Activated CD8-positive, alpha-beta memory T cell treated with anti-CD3 and anti-CD28 coated beads for 4 hours (primary cell): ENCODE measurements at places on chromosomes 4 and X.

GRCh38 chr4:56130606-56131155 lies 181.9 kb downstream of the CEP135 start:
- DNase-seq: no peak

DNA sequence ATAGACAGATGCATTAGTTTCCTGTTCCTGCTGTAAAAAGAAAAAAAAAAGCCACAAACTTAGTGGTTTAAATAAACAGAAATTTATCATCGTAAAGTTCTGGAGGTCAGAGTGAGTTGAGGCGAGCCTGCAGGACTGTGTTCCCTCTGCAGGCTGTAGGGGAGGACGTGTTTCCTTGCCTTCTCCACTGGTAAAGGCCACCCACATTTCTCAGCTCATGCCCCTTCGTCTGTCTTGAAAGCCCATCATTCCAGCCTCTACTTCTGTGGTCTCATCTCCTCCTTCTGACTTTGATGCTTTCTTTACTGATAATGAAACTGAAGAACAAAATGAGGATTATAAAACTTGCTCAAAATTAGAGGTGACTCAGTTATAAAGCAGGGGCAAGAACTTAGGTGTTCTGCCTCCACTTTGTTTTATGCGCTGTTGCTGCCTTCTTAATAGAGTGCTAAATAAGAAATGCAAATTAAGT lies 143.0 kb downstream of the STIM2 start:
- DNase-seq: no peak

- DNase-seq: no peak
Measured at GRCh38 chr4:114725066-114725465, 126.5 kb downstream of the UGT8 start.

DNA sequence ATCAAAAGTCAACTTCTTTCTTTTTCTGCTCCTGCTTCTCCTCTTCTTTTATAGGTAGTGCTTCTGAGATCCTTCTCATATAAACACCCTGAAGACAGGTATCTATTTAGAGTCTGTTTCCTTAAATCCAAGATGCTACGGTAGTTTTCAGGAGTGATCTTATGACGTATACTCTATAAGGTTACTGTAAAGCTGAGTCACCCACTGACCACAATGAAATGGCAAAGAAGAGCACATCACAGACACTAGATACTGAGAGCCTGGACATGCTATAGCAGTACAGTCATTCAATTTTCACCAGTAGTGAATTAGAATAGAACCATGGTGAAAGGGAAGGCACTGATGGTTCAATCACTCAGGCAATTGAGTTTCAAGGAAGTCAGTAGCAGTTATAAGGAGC lies 412.5 kb downstream of the ADAM29 start:
- DNase-seq: no peak

DNA sequence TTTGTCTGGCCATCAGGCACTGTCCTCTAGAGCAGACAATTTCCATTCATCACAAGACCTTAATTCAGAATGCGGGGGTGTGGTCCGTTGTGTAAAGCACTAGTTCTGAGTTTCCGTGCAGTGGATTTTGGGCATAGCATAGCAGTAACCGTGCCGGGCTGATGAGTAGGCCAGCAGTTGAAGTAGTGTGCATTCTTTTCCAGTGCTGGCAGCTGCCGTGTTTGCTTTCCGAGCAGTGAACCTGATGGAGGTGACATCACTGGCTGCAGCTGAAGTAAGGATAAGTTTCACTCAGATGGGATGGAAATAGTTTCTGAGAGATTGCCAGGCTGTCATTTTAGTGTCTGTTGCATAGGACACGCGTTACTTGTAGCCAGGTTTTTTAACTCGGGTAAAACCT lies 107.0 kb upstream of the STIM2 start:
- no peak for DNase-seq

DNA sequence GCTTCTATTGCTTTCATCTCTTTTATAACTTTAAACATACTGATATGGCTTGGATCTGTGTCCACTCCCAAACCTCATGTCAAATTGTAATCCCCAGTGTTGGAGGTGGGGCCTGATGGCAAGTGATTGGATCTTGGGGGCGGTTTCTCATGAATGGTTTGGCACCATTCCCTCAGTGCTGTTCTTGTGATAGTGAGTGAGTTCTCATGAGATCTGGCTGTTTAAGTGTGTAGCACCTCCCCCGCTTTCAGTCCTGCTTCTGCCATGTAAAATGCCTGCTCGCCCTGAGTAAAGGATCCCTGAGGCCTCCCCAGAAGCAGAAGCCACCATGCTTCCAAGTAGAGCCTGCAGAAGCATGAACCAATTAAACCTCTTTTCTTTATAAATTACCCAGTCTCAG lies 17.7 kb downstream of the MND1 start:
- no peak for DNase-seq

- no peak for DNase-seq
Measured at GRCh38 chr4:71293705-71294104, 45.1 kb upstream of the SLC4A4 start.

GRCh38 chr4:2333356-2333841 lies 71.5 kb upstream of the MXD4 start:
- DNase-seq: no peak

DNA sequence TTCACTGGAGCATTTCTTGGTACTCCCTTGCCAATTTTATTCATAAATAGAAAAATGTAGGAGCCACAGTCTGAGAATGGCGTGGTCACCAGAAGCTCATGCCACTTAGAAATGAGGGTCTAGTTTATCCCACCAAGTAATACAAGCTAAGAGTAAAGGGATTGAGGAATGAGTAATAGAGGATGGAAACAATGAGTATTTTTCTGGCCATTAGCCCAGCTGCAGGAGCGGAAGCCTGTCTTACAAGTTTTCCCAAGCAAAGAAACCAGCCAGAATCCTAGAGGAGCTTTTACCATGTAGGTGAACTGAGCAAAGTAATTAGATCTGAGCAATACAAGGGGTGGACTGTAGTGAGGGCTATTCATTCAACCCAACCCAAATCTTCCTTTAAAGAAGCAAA lies 160.7 kb upstream of the NPY2R start:
- no peak for DNase-seq

GRCh38 chr4:161256172-161256571 lies 907.6 kb downstream of the FSTL5 start:
- no peak for DNase-seq

GRCh38 chr4:28948501-28948900 lies 1771.7 kb upstream of the PCDH7 start:
- DNase-seq: no peak

DNA sequence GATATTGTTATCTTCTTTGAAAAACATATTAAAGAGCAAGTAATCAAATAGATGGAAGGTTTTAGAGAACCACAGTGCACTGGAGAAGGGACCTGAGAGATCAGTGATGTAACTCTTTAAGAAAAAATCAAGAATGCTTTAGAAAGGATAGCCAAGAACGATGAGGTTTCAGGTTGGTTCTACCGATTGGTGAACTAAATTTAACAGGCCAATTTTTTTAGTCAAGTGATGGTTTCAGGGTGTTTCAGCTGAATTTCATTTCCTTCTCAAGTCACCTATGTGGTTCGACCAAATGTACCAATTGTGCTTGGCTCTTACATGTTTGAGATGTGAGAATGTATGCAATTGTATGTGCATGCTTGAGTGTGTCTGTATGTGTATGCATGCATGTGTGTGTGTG lies 26.5 kb downstream of the HS3ST1 start:
- DNase-seq: no peak

DNA sequence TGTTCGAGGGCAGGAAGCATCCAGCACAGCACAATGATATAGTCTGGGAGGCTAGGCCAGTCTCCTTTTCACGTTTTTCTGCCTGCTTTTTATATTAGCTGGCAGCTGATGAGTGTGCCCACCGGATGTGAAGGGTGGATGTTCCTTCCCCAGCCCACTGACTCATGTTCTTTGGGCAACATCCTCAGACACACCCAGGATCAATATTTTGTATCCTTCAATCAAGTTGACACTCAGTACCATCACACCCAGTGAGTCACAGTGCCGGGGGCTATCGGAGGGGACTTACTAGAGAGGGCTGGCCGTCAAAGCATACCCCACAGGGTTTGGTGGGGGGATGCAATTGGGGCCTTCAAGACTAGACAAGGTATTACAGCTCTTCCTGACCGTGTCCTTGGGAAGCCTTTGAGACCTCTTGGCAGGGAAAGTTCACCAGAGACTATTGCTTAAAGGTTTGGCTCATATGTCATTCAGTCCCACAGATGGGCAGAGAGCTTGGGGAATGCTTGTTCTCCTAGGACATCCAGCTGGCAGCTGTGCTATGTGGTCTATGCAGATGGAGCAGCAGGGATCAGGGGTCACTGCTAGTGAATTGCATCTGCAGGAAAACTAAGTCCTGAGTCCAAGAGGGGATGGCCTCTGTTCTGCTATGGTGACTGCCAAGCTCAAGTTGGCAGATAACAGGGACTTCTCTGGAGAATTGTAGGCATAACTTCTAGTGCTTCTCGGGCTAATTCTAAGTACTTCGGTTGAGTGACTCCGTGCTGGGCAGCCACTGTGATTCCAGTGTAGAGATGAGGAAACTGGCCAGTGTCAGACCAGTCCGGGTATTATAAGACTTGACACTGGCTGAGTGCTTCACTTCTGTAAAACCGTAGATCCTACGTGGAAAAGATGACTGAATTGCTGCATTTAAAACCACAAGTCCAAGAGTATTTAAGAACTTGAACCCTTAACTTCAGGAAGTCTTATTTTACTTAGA lies 12.9 kb upstream of the WDR1 start:
- DNase-seq: no peak

- no peak for DNase-seq
Measured at GRCh38 chr4:151359576-151359975, 34.2 kb upstream of the SH3D19 start.

GRCh38 chrX:68820476-68821110 lies 8.2 kb upstream of the EFNB1 start:
- no peak for DNase-seq

DNA sequence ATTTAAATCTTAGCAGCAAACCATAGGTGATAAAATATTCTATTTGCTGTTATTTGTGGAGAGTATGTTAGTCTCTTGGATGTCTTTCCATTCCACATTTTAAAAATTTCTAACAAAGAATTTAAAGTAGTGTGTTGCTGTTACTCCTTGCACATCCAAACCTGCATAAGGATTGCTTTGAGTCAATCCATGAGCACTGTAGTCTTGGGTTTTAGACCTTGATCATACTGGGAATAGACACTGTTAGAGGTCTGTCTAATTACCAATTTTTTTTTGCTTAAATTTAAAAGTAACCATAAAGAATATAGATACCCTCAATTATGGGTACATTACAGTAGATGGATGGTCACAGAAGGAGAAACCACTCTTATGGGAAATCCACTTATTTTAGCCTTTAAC lies 1.5 kb downstream of the AFP start:
- no peak for DNase-seq

DNA sequence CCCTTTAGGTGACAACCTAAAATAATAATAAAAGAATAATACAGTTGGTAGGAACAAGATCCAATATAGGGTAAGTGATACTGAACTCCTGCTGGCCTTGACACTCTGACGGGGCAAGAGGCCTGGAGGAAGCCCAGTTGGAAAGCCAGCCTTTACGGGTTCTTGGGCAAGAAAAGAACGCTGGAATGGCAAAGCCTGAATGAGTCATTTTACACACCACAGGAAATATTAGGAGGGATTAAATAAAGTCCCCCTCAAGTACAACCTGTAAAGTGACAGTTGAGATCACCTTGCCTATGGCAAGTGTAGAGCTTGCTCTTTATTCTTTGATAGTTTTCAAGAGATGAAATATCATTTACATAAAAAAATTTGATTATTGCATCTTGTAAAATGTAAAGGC lies 244.5 kb upstream of the TLL1 start:
- no peak for DNase-seq

GRCh38 chr4:122456231-122457116 lies at the start of gene IL2:
Gene IL2, minus strand, starts transcription at chr4:122456725. Its CDS starts 285 bp downstream, at chr4:122456440.
- DNase-seq: no peak

GRCh38 chrX:9316096-9316495 lies 148.8 kb upstream of the TBL1X start:
- no peak for DNase-seq

DNA sequence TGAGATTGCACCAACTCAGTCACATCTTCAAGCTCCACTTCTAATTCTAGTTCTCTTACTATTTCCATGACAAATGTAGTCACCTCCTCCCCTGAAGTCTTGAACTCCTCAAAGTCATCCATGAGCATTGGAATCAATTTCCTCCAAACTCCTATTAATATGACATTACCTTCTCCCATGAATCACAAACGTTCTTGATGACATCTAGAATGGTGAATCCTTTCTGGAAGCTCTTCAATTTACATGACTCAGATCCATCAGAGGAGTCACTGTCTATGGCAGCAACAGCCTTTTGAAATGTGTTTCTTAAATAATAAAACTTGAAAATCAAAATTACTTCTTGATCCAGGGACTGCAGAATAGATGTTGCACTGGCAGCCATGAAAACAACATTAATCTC lies 34.5 kb downstream of the GALNTL6 start:
- DNase-seq: no peak

- DNase-seq: no peak
Measured at GRCh38 chrX:132482632-132483031, 6.2 kb downstream of the MBNL3 start.

DNA sequence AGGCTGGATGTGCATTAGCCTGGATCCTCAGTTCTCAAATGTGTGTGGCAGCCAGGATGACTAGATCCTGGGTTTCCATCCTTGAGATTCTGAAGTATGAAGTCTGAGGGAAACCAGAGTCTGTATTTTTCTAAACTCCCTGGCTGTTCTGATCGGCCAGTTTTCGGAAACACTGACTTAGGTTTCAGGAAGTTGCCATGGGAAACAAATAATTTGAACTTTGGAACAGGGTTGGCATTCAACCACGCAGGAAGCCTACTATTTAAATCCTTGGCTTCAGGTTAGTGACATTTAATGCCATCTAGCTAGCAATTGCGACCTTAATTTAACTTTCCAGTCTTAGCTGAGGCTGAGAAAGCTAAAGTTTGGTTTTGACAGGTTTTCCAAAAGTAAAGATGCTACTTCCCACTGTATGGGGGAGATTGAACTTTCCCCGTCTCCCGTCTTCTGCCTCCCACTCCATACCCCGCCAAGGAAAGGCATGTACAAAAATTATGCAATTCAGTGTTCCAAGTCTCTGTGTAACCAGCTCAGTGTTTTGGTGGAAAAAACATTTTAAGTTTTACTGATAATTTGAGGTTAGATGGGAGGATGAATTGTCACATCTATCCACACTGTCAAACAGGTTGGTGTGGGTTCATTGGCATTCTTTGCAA lies 67.6 kb downstream of the PDGFRA start:
- no peak for DNase-seq

DNA sequence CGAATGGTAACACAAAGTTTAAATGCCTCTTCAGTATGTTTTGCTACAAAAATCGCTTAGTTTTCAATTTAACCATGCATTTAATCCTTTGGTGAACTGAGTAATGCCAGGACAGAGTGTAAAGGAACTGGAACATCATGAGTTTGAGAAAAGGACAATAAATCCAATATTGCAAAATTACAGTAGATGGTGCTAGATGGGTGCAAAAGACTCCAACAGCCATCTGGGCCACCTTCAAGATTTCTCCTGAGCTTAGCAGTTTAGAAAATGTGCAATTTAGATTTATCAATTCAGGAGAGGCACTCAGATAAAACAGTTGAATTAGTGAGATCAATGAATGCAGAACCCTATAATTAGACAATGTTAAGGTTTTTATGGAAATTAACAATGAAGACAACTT lies 33.2 kb upstream of the MID1IP1 start:
- no peak for DNase-seq
